Stimulated activated CD4-positive, alpha-beta T cell treated with anti-CD3 and anti-CD28 coated beads, Interleukin-12 subunit alpha, Interleukin-12 subunit beta, amount 100 ng/mL, for 4 hours (primary cell): ENCODE measurements at places on chromosomes 2 and 18.

DNA sequence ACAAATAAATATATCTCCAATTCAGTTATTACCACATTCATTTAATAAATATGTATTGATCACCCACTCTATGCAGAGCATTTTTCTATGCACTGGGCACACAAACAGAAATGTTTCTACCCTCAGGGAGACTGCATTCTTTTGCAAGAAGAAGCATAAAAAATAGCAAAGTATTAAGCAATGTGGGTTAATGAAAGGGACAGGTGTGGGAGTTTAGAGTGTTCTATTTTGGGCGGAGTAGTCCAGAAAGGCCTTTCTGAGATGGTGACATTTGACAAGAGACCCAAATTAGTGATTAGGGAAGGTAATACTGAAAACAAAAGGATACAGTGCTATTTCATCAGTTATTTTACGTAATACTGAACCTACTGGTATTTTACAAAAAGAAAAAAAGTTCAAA lies 394.3 kb upstream of the CHST9 start:
- DNase-seq, result no peak

GRCh38 chr2:133374781-133375180 lies 193.5 kb downstream of the NCKAP5 start:
- no peak for DNase-seq

DNA sequence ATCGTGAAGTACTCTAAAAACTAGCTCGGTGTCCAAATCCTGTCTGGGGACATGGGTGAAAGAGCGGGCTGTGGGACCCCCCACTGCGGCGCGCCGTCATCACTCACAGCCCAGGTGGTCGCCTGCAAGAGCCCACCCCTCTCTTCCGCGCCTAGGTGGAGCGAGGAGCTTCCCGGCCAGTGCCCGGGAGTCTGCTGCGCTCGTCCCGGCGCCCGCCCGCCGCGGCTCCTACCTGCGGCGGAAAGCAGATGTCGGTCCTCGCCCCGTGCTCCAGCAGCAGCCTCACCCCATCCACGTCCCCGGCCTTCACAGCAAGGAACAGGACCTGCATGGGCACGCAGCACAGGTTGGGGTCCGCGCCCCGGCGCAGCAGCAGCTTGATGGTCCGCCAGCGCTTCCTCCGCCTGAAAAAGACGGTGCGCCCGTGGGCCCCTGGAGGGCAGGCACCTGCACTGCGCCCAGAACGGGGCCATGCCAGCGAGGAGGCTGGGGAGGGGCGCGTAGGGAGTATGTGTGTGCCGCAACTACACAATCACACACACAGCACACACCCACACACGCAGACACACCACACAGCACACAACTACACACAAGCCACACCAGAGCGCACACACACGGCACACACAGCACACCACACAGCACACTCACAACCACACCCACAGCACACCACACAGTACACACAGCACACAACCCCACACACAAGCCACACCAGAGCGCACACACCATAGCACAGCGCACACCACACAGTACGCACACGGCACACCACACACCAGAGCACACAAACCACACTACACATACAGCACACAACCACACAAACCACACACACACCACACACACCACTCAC lies 37.4 kb downstream of the ANKMY1 start:
- DNase-seq, result no peak

DNA sequence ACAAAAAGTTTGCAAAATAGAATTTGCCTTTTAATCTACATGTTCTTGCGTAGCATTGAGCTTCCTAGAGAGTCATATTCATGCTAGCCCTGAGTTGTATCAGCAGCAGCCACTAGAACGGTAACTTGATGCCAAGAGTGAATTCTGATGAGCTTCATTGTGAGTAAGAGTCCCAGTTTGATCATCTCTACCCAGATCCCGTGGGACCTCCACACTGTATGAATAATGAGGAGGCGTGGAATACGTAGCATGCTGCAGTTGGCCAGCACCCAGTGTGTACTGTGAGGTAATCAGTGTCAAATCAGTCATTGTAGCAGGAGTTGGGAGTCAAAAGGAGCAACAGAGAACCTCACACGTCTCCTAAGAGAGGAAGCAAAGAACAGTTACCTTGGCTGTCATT lies 197.9 kb downstream of the NEDD4L start:
- no peak for DNase-seq

GRCh38 chr2:233982421-233983121 lies 65.4 kb downstream of the TRPM8 start:
- no peak for DNase-seq

DNA sequence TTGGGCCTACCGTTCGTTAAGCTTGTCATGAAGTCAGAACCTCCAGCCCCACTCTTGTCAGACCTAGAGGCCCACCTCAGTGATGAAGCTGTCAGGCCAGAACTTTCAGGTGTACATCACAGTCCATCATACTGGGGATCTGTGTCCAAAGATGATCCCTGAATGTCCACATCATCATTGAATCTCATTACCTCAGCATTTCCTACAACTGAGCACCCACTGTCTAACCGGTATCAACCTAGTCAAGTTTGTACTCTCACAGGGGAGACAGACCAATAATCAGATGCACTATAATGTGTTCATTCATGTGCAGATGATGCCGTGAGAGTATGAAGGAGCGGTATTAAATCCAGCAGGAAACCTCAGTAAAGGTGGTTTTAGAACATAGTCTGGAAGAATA lies 36.3 kb upstream of the EHBP1 start:
- DNase-seq, result no peak

DNA sequence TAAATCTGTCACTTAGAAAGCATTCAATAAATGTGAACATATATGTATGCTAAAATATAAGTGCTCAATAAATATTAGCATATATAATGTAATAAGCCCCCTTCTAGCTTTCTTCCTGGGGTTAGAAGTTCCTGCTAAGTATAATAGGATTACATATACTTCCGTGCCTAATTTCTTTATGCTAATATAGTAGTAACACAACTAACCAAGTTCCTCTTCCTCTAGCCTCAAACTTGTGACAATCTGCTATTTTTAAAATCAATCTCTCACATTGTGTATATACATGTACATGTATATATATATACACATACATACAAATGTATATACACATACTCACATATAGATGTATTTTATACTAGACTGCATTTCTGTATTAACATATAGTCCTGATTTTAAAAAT lies 32.2 kb downstream of the TLK1 start:
- DNase-seq, result no peak

DNA sequence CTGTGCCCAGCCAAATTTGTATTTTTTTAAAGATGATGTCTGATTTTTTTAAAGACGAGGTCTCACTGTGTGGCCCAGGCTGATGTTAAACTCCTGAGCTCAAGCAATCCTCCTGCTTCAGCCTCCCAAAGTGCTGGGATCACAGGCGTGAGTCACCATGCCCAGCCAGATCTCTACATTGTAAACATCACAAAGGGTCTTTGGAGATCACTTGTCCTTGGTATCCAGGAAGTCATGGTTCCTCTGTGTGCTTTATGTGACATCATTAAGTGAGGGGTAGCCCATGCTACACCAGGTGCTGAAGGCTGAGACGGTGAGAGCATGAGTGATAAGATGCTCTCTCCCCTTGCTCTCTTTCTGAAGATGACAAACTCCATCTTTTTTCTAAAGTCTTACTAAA lies 7.0 kb upstream of the NUP35 start:
- DNase-seq, result no peak

DNA sequence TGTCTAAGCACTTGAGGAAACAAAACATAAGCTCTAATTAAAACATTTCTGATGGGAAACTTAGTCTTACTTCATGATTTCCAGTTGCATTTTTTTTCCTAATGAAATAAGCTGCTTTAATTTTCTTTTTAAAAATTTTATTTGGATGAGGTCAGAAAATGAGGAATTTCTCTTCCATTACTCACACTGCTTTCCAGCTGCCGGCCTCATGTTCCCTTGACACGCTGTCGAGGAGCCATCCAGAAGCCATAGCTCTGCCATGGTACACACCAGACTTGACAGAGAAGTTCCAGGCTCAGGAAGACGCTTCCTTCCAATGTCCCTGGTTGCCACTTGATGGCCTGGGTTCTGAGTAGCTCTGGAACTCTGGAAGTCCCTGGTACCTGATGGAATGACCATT lies 12.1 kb upstream of the MAPRE2 start:
- no peak for DNase-seq

DNA sequence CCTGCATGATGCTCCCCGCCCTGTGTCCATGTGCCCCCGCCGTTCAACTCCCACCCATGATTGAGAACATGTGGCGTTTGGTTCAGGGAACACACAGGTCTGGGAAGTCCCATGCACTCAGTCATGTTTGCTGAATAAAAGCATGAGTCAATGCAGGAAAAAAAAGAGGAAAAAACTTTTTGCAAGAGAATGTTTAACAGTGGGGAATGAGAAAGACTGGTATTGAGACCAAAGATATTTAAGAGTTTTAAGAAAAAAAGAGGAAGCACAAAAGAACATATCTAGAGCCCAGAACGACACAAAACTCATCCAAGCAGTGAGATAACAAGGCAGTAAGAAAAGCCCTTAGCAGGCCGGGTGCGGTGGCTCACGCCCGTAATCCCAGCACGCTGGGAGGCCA lies 279.2 kb upstream of the THSD7B start:
- no peak for DNase-seq

DNA sequence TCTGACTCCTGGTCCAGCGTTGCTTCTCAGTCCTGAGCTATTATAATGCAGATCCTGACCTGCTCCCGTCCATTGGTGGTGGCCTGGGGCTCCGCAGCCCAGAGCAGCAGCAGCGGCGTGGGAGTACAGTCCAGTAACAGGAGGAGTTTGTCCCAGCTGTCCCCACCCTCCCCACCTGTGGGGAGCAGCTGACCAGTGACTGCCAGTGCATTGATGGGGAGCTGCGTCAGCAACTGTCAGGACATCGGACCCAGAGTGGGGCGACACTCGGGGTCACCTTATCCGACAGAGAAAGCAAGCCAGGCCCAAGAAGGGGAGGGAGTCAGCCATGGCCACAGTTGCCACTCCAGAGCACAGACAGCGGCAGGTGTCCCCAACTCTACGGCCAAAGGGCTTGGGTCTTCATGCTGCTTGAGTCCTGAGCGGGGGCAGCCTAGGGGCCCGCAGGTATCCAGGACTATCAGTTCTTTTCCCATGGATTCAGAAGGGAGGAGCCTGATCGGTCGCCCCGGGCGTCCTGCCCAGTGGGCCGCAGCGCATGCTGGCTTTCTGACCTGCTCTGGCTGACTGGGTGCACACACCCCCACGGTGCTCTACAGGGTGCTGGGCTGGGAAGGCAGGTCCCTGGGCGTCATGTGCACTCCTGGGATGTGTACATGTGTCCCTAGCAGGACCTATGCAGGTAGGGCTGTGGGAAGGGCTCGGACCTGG lies 29.7 kb downstream of the DNMT3A start:
- no peak for DNase-seq

- no peak for DNase-seq
Observed at GRCh38 chr2:176160986-176161824, 4.1 kb downstream of the HOXD3 start.

DNA sequence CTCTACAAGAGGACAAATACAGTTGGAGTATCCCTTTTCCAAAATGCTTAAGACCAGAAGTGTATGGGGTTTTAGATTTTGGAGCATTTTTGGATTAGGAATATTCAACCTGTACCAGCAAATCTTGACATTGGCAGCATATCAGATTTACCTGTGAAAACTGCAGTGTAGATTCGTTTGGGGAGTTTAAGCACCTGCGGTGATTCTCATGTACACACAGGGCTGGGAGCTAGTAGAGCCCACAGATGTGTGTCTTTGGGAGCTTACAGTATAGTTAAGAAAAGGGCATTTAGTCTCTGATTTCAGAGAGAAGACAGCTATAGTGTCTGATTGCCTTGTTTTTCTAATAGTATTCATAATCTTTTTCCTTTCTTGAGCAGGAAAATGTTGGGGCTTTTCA lies 30.1 kb downstream of the PTCD3 start:
- no peak for DNase-seq

DNA sequence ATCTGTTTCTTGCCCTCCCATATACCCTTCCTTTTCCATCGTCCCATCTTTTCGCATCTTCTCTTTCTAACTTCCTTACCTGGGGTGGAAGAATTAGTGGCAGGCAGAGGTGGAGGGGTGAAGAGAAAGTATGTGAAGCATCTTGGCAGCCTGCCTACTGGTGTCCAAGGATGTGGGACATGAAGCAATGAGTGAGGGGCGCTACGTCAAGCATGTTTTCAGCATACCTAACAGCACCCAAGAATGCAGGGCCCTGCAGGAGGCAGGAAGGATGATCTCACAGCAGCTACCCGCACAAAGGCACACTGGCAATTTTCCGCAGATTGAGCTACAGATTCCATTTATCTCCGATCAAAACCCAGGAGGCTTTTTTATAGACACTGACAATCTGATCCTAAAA lies 42.2 kb downstream of the METTL4 start:
- no peak for DNase-seq

GRCh38 chr18:36075862-36076587 lies 8.7 kb upstream of the RPRD1A start:
- no peak for DNase-seq

DNA sequence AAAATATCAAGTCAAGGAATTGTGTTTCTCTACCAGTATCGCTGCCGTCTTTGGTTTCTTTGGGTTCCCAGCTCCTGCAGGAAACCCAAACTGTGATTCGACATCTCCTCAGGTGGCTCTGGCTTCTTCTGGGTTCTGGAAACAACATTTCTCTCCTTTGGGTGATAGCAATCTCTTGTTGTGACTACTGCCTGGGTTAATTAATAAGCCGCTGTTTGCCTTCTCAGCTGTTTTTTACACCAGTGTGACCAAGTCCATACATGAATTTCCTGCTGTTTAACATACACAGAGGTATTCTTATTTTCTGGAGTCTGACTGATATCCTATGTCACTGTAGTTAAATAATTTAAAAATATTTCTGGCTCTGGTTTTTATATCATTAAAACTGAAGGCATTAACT lies 112.5 kb upstream of the DCC start:
- DNase-seq, result no peak

GRCh38 chr18:36589857-36590543 lies 238.8 kb downstream of the TPGS2 start:
- no peak for DNase-seq

DNA sequence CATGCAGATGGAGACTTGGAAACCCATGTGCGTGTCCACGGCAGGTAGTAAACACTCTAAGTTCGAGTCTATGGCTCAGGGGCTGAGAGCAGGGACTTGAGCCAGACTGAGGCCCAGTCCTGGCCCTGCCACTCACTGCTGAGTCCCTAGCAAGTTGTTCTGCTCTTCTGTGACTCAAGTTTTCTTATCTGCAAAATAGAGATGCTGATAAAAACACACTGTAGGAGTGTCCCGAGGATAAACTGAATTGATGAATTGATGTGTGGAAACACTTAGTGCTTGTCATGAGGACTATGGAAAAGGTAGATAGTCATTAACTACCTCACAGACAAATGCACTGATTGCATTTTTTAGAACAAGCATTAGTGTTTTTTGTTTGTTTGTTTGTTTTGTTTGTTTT lies 73.2 kb downstream of the BOLA3 start:
- no peak for DNase-seq
